ENCODE measurements at places on chromosomes 7 and 10. TPM values are rescaled to one million over a fixed set of nuclear protein-coding genes. Genes with fewer than 3 reads are reported as not detected.

The GPER1 gene
- total RNA-seq = 2.0 TPM

The ANXA8L1 gene
- 0.04 TPM for total RNA-seq

The MCMBP gene
- 84.3 TPM for total RNA-seq

The OLAH gene
- total RNA-seq = 0.14 TPM

The IGFBP1 gene
- total RNA-seq = 0.26 TPM

The LRRC18 gene
- not detected for total RNA-seq

The OR2A7 gene
- 0.07 TPM for total RNA-seq

The SHH gene
- total RNA-seq = 0.20 TPM

The ANKRD1 gene
- 1,189 TPM for total RNA-seq

The C10orf71 gene
- not detected for total RNA-seq

The HGF gene
- total RNA-seq = 5.1 TPM

The RNF32 gene
- 0.14 TPM for total RNA-seq

The SEMA3E gene
- total RNA-seq = not detected

The SLC26A3 gene
- total RNA-seq = not detected

The ASB10 gene
- total RNA-seq = not detected

The MINDY4 gene
- total RNA-seq = 2.2 TPM

The CREB5 gene
- 2.8 TPM for total RNA-seq

The FAM25A gene
- not detected for total RNA-seq

Data from pulmonary artery endothelial cell (primary cell).